Vagina (tissue), 2 donors: ENCODE measurements at places on chromosomes 4 and X.

DNA sequence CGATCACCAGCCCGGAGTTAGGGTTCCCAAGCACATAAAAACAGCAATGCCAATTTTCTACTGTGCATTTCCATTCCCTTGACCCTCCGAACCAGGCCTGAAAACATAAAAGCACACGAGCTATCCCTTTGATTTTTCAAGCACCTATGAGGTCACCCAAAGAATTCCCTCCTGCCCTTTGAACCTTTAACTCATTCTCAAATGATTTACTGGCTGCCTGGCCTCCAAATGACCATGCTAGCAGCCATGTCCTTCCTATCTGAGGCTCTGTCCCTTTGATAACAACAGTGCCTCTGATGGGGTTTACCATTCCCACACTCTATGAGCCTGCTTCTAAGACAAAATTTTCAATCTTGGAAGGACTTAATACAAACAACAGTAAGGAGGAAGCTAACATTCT lies 15.2 kb downstream of the SHROOM4 start:
- DNase-seq = no peak

DNA sequence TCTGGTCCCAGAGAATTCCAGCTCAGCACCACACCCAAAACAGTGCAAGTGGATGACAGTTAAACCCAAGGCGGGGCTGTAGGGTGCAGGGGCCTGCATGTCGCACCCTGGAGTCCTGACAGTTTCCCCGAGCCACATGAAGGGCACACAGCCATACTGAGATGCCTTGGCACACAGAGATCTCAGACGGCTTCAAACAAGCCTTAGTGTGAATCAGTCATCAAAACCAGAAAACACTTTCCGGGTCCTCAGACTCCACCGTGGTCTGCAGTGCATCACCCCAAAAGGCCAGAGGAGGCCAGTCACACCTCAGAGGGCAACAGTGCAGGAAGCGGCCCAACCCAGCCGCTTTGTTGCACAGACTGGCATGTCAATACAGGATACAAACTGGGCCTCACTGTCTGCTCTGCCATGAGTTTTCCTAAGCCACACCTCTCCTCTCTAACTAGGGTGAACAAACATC lies 64.6 kb upstream of the ENPP6 start:
- DNase-seq = no peak

DNA sequence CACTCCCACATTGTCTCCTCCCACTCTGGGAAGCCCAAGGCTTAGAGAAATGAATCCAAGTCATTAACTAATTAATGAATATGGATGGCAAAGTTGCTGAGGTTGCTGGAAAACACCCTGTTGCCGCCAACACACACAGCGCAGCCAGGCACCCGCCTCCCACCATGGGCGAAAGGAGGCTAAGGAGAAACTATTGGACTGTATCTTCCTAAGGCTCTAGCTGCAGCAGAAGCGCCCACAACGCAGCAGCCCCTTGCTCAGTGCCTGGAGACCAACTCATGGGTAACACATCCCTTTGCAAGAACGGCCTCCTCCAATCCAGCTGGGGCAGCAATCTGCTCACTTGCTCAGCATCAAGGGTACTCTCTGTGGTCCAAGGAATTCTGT lies 34.2 kb downstream of the TSC22D3 start:
- no peak for DNase-seq

DNA sequence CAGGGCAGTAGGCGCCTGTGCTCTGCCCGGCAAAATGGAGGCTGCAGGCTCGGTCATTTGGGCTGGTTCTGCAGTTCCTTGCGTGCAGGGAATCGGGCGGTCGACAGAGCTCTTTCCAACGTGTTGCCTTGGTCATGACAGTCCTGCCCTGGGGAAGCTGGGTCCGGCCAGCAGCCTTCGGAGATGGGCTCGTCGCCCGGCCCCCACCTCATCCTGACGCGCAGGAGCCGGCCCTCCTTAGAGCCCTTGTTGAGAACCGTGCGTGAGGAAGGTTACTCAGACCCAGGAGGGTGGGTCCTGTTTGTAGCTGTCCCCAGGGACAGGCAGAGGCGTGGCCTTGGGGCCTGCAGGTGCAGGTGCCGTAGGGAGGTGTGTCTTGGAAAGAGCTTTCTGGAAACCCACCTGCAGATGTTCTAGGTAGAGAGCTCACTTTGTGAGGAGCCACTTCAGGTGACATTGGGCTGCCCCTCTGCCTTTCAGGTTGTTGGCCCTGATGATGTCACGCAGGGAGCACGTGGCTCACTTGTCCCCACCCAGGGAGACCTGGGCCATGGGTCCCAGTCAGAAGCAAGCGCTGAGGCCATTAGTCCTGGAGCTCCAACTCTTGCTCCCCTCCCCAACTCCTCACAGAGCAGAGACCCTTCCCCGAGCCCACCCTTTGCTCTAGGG lies 15.2 kb upstream of the HGFAC start:
- DNase-seq = no peak

GRCh38 chr4:41883988-41884734 lies 51.1 kb upstream of the TMEM33 start:
- DNase-seq = no peak

DNA sequence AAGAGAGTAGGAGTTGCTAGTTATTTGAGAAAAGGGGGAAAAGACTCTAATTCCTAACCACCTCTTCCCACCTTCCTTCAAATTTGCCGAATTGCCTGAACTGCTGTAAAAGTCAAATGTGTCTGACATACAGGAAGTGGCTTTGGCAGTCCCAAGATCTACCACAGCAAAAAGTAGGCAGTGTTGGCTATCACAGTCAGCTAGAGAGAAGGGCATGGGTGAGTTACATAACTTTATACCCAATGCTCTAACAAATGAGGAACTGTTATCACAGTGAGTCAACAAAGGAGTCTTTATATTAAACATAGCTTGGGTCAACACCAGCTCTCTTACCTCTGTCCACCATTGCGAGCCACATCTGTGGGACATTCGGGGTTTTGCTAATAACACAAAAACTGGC lies 2.4 kb upstream of the MBNL3 start:
- no peak for DNase-seq

DNA sequence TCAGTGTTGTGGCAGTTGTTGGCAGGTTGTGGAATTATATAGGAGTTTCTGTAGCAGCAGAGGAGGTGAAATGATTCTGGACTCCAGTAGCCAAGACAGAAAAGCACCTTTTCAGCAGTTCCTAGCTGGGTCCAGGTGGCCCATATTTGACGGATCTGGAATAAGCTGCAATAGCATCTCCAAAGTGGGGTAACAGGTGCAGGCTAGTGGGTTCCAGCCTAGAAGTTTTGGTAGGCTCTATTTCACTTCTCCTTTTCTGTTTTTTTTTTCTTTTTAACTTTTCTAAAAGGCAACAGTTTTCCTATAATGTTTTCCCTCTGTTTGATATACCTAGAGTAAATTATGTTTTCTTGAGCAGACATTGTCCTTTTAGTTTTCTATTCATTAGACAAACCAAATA lies 392.5 kb downstream of the C4orf33 start:
- DNase-seq = no peak

DNA sequence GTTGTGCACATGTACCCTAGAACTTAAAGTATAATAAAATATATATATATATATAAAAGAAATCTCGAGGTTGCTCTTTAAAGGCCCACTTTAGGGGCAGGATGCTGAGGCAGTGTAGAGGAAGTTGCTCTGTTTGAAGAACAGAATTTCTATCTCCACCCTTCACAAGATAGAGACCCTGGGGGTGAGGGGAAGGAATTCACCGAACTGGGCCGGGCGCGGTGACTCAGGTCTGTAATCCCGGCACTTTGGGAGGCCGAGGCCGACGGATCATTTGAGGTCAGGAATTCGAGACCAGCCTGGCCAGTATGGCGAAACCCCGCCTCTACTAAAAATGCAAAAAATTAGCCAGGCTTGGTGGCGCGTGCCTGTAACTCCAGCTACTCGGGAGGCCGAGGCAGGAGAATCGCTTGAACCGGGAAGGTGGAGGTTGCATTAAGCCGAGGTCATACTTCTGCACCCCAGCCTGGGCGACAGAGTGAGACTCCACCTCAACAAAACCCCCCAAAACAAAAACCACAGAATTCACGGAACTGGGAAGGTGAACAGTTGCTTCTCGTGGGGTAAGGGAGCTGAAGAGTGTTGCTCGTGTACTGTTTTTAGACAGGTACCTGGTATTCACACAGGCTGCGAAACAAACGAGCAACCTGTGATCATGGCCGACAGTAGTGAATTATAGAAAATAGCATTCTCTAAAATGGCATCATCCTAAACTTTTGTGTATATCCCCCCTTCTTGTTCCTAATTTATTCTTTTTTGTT lies 6.2 kb downstream of the PLAC8 start:
- DNase-seq = no peak

GRCh38 chr4:37675587-37676290 lies 10.4 kb downstream of the RELL1 start:
- no peak for DNase-seq

DNA sequence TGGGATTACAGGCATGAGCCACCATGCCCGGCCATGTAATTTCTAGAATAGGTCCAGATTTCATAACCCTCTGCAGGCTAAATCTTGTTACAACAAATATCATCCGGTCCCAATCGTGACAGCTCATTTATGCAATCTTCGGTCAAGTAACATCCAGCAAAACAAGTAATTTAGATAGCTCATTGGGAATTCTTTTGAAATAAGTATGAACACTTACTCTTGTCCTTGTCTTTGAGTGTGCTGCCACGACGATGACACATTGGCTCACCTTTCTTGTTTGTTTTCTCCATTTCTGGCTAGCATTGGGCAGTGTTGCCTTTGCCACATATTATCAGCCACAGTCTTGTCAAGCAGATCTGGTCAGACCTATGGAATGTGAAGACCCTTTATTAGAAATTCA lies 92.0 kb downstream of the PHEX start:
- DNase-seq = no peak

- DNase-seq = no peak
Observed at GRCh38 chr4:81459228-81459627, 12.5 kb downstream of the RASGEF1B start.

DNA sequence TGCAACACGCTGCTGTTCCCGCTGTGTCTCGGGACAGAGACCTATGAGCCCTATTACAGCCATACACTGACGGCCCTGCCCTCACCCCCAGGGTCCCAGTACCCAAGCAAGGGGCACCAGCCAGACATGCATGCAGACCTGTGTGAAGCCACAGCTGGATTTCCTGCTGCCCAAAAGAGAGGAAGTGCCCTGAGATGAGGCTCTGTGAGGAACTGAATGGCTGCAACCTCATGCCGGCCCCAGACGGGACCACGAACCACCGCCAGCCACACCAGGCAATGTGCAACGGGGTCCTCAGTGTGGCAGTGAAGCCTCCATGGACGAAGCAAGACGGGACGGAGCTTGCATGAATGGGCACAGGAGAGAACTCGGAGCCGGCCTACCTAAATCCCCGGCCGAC lies 21.1 kb downstream of the CTBP1 start:
- DNase-seq = no peak

- DNase-seq = no peak
Observed at GRCh38 chr4:84639145-84639544, 56.2 kb downstream of the CDS1 start.

DNA sequence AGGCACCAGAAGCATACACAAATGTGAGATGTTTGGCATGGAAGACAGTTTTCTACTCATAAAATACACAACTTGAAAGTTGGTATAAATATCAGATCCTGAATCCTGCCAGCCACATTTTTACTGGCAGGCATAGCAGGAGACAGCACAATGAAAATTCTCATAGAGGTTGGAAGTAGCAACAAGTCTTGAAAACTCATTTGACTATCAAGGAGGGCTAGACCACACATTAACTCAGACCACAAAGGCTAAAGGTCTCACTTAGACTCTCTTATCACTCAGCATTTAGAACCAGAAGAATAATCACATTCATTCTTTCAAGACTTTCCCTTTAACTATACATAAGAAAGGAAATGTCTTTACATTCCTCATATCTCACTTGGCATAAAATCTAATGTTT lies 56.5 kb downstream of the SORBS2 start:
- DNase-seq = no peak

DNA sequence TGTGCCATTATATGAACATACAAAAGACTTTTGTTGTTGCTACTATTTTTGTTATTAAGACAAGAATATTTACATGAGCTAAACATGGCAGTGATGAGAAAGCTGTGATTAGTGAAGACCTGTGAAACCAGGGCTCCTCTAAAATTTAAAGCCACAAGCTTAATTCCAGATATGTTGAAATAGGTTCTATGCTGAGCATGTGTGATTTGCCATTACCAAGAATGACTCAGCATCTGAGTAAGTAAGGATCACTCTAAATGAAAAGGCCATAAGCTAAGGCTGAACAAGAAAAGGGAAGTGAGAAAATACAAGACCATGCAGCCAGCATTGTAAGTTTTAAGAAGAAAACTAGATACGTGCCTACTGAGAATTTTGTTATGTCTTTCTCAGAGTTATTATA lies 75.9 kb upstream of the CAMK2D start:
- DNase-seq = no peak

DNA sequence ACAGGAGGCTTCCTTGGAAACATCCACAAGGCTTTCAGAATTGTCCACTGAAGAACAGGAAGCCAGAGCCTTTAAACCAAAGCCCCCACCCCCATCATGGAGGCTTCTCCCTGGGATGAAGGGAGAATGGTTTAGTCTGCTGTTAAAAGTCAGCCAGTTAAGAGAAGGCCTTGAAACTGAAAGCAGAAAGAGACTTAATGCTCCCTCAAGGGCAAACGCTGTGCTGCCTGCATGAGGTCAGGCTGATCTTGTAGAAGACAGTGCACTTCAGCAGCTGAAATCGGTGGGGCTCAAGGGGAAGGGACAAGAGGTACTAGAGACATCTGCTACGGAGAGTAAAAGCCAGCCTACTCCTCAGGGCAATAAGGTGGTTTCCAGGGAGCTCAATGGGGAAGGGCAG lies 69.0 kb downstream of the HPRT1 start:
- DNase-seq = peak; percentile 79

GRCh38 chr4:18638031-18638430 lies 616.5 kb upstream of the LCORL start:
- no peak for DNase-seq

GRCh38 chr4:83626245-83626836 lies 90.4 kb downstream of the GPAT3 start:
- no peak for DNase-seq

GRCh38 chr4:89753601-89754066 lies 83.3 kb downstream of the SNCA start:
- DNase-seq = no peak

GRCh38 chr4:66376921-66377320 lies 706.6 kb upstream of the EPHA5 start:
- DNase-seq = no peak

GRCh38 chr4:171542640-171543039 lies 270.6 kb upstream of the GALNTL6 start:
- DNase-seq = no peak
